Fibroblast of skin of back (primary cell): ENCODE measurements at places on chromosomes 3 and 15.

DNA sequence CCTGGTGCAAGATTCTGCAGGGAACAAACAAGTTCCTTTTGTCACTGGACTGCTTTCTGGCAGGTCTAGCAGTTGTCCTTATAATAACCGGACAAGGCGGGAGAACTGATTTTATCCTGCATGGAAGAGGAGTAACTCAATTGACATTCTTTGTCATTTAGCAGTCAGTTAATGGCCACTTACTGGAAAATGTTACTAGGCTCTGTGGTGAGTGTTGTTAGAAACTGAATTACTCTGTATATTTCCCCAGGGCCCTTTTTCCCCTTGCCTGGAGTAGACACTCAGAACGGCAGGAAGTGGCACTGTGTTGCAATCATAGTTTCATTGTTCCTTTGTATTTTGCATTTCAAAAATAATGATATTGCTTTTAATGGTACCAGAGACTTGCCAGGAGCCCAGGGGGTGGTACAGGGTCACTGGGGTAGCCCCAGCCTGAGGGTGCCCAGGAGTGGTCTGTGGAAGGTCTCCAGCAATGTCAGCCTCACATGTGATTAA is 318.6 kb upstream of the LRRFIP2 start:
- DNase-seq = peak; percentile 63

DNA sequence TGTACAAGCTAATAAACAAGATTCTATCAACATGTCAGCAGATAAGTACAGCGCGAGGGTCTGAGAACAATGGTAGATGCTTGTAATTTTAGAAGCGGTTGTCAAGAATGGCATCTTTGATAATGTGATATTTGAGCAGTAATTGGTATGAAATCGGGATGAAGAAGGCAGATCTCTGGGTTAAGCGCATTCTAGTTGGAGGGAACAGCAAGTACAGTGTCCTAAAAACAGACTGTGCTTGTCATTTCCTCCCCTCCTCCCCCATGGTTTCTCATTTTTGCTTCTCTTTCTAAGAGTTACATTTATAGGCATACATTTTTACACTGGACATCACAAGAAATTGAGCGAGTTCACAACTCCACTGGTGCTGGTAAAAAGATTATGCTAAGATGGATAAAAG is 23.3 kb downstream of the TGFBR2 start:
- no peak for DNase-seq

- peak; percentile 30 for DNase-seq
Observed at GRCh38 chr3:30682434-30683155, 76.2 kb downstream of the TGFBR2 start.

DNA sequence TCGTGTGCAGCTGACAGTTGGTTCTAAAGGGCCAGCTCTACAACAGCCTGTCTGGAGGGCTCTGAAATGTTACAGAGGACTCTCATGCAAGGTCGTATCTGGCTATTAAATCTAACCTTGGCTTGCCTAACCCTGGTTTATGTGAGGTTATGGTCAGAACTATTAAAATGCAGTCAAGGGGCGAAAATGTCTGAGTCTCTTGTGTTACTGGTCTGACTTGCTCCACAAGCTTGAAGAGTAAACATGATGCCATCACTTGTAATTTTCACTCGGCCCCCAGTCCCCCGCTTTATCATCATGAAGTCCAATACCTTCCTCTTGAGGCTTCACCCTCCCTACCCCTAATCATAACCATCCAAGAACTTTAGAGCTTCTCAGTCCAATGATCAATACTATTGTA is 9.4 kb downstream of the ENTPD3 start:
- no peak for DNase-seq

- DNase-seq = no peak
Observed at GRCh38 chr15:69498987-69499386, 46.4 kb downstream of the RPLP1 start.

GRCh38 chr3:88025001-88025552 is 33.7 kb downstream of the CGGBP1 start:
- no peak for DNase-seq

GRCh38 chr3:14452740-14453710 is 50.6 kb downstream of the SLC6A6 start:
- peak; percentile 97 for DNase-seq

GRCh38 chr15:68431792-68432401 is at the start of gene ITGA11:
ITGA11 (minus strand) TSS chr15:68432163; CDS start chr15:68432066, 97 bp downstream.
- peak; percentile 82 for DNase-seq

GRCh38 chr15:29686079-29686425 is 136.2 kb downstream of the TJP1 start:
- no peak for DNase-seq

- DNase-seq = peak; percentile 56
Observed at GRCh38 chr3:177640319-177640965, 443.2 kb upstream of the TBL1XR1 start.

DNA sequence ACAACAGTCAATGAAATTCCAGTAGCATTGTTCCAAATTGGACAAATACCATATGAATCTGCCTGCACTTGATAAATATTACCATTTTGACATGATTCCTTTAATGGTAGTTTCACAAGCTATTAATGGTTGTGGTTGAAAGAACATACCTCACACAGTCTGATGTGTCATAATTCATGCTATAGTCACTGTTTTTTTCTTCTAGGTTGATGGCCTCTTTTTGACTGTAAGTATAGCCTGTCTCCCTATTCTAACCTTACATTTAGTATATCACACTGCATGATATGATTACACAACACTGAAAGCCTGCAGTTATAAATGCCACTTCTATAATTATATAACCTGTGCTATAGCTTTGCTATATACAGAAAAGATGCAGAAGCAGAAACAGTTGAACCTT is 834.1 kb downstream of the NSUN3 start:
- no peak for DNase-seq

DNA sequence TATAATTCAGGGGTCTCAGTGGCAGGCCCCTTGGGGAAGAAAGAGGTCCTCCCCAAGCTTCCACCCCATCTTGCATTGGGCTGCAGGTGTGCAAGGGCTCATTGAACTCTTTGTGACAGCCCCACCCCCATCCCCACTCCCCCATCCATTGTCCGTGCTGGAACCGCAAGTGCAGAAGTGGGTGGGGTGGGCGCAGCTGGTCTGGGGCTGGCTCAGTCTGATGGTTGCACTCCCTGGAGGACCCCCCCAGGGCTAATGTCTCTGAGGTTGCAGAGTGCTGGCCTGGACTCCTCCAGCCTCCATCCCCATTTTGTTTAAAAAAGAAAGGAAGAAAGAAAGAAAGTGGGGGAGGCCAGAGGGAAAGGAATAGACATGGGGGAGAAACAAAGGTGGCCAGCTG is 42.3 kb upstream of the ARL8B start:
- no peak for DNase-seq

GRCh38 chr3:115548611-115549010 is 74.7 kb upstream of the GAP43 start:
- no peak for DNase-seq

DNA sequence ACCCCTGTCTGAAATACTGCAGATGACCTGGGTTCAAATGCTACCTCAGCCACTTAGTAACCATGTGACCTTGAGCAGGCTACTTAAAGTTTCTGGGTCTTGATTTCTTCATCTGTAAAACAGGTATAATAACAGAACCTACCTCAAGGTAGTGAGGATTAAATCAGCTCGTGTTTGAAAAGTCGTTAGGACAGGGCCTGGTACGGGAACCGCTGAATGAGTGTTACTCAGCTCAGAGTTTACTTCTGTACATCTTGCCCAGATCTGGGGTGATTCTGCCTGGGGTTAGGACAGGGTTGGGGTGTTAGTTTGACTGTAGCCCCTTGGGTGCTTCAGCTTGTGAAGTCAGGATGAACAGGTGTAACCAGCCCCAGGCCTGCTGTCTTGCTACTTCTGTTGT is 1.8 kb downstream of the SEMA4B start:
- no peak for DNase-seq

- peak; percentile 45 for DNase-seq
Observed at GRCh38 chr3:28317438-28318022, 31.0 kb upstream of the ZCWPW2 start.

GRCh38 chr3:195703776-195704175 is 17.0 kb upstream of the MUC20 start:
- DNase-seq = no peak

DNA sequence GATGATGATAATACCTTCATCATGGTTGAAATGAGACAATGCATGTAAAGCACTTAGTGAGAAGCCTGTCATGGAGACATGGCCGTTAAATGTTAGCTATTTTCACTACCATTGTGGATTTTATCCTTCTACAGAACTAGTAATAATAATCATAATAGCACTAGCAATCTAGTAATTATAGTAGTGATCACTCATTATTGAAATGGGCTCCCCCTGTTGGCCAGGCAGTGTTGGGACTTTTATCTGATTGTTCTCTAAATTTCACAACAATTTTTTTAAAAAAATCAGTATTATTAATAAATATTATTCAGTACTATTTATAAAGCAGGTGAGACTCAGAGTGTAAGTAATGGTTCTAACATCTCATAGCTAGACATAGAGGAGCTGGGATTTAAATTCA is 396.3 kb downstream of the IL5RA start:
- no peak for DNase-seq

- DNase-seq = peak; percentile 23
Observed at GRCh38 chr3:18354701-18355100, 70.4 kb downstream of the SATB1 start.

DNA sequence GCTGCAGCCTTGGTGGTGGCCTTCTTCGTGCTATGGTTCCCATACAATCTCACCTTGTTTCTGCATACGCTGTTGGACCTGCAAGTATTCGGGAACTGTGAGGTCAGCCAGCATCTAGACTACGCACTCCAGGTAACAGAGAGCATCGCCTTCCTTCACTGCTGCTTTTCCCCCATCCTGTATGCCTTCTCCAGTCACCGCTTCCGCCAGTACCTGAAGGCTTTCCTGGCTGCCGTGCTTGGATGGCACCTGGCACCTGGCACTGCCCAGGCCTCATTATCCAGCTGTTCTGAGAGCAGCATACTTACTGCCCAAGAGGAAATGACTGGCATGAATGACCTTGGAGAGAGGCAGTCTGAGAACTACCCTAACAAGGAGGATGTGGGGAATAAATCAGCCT is 10.4 kb downstream of the CYP8B1 start:
- no peak for DNase-seq

DNA sequence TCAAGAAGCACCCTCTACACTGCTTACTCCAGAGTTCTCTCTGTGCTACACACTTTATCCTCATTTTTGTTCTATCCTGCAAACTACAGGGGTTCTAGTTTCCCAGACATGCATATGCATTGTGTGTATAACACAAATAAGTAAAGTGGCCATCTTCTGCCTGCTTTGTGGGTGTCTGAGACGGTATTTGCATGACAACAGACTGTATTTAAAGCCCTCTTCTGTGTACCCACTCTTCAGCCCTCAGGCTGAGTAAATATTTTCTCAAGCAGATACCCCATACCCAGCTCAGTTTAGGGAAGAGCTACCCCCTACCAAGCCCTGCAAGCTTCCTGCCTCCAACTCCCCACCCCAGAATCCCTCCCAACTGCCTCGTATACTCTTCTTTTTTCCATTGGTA is 31.7 kb downstream of the SYNPR start:
- DNase-seq = no peak

- DNase-seq = no peak
Observed at GRCh38 chr3:42489116-42489936, 13.1 kb upstream of the VIPR1 start.

- no peak for DNase-seq
Observed at GRCh38 chr15:81301815-81302399, 22.0 kb downstream of the STARD5 start.

DNA sequence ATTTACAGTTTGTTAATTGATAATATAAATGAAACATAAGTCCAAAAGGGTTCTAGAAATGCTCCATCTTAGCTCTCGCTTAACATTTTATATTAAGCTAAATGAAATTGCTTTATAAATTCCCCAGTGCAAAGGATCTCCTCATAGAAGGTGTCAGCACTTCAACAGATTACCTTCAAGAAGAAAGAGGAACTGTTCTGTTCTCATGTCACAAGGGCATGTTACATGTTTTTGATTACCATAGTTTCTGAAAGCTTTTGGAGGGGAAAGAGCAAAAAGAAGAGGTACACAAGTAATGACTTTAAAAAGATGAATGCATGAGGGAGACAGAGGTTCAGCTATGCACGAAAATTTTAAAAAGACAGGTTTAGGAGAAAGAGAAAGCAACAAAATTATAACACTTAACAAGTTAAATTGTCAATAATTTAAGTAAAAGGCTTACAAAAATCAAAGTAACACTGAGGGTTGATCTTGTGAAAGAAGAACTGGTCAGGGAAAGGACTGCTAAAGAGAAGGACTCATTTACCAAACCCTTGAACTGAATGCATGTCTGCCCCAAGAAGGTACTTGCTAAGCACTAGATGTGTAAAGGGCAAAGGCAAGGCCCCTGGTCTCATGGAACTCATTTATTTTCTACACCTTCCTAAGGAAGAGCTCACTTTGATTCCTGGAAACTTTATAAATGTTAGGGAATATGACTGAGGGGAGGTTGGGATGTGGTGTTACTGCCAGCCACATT is 45.1 kb downstream of the CCDC191 start:
- DNase-seq = no peak

GRCh38 chr3:62277986-62278385 is 95.4 kb downstream of the FEZF2 start:
- peak; percentile 5 for DNase-seq

DNA sequence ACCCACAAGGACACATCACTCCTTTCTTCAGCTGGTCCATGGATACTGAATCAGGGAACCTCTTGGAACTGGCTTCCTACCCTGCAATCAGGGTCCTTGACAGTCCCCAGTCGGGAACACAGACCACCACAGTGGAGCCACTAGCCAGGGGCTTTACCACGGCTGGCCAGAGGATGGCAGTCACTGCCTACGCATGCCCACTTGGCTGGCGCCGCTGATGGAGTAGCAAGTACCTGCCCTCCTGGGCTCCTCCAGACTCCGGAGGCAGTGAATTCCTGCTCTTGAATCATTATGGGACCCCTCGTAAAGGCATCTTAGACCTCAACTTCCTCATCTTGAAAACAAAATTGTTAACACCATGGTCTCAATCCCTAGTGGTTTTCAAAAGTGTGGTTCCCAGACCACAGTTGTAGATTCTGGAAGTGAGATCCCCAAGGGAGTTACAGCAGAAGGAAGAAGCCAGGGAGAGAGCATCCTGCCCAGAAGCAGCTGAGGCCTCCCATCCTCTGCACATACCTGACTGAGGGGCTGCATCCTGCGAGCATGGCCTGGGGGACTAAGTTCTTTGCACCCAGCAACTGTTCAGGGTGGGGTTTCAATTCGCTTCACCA is 9.1 kb upstream of the SKIC8 start:
- DNase-seq = peak; percentile 64

- no peak for DNase-seq
Observed at GRCh38 chr3:9225268-9225667, 24.2 kb downstream of the SRGAP3 start.

GRCh38 chr3:100256731-100257151 is 4.1 kb upstream of the TBC1D23 start:
- DNase-seq = peak; percentile 51
